ENCODE measurements at places on chromosomes 2 and 18.

DNA sequence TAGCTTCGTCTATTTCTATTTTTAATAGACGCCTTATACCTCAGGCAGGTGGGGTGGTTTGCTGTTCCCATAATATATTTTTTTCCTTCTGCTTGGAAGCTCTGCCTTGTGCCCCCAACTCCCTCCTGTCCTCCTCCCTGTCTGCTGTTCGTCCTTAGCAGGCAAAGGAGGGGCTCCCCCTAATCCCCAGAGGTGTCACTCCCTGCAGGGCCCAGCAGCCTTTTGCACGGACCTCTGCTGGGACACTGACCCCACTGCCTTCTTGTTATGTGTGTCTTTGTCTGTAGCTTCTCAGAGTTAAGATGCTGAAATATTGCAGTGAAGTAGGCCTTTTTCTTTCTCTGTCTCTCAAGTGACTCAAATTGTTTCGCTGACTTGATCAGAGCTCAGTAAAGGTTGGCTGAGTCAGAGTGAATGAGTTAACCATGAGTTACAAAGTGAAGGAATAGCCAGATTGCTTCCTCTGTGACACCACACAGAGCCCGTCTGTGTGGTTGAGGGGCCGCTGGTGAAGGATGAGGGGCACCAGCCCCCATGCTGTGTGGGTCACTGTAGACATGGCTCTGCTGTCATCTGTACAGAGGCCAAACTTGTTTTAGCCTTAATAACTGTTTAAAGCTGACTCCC, 47.7 kb downstream of the PRKCE start:
- DNase-seq = no peak

- no peak for DNase-seq
These were observed 66.7 kb downstream of the PTPN4 start for GRCh38 chr2:119826370-119826961.

GRCh38 chr2:202965810-202966460, 48.7 kb upstream of the NBEAL1 start:
- DNase-seq = peak; percentile 3

- DNase-seq = peak; percentile 49
These were observed at the start of gene SGPP2 for GRCh38 chr2:222424276-222424728. SGPP2 (plus strand) TSS chr2:222424543; CDS start chr2:222424603, 60 bp downstream.

- no peak for DNase-seq
These were observed 43.6 kb downstream of the MAP3K20 start for GRCh38 chr2:173119069-173119807.

DNA sequence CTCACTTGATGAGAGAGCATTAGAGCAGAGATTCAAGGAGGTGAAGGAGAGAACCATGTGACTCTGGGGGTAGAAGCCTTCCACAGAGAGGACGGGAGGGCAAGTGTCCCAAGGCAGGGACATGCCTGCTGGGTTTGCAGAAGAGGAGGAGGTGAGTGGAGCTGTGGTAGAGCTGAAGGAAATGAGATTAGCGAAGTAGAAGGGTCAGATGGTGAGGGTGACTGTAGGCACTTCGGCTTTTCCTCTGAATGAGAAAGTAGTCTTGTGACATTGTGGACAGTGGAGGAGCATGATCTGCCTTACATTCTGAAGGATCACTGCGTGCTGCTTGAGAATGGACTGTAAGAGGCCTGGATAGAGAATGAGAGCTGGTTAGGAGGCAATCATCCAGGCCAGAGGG, 126.0 kb downstream of the NXPH2 start:
- DNase-seq = no peak

DNA sequence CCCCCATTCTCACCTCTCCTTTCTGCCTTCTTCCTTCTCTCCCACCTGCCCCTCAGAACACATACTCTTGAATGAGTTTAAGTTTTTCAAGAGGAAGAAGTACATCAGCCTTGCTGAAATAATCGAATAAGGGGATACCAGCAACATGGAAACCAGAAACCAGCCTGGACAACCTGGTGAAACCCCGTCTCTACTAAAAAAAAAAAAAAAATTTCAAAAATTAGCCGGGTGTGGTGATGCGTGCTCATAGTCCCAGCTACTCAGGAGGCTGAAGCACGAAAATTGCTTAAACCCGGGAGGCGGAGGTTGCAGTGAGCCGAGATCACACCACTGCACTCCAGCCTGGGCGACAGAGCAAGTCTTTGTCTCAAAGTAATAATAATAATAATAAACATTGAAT, 75.0 kb upstream of the SLC1A4 start:
- no peak for DNase-seq

DNA sequence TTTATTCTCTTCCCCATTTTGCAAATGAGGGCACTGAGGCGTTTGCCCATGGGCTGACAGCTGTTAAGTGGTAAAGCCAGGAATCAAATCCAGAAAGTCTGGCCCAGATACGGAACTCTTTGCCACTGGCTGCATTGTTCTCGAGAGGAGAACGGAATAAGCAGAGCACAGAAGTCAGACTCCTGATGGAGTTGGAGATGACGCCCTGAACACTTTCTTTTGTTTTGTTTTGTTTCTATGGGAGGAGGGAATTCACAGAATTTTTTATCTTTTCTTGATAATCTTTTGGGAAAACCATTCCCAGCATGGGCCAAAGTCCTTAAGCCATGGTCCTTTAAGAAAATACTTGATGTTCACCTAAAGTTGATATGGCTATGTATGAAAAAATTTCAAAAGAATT, 322.2 kb downstream of the RDH14 start:
- no peak for DNase-seq

DNA sequence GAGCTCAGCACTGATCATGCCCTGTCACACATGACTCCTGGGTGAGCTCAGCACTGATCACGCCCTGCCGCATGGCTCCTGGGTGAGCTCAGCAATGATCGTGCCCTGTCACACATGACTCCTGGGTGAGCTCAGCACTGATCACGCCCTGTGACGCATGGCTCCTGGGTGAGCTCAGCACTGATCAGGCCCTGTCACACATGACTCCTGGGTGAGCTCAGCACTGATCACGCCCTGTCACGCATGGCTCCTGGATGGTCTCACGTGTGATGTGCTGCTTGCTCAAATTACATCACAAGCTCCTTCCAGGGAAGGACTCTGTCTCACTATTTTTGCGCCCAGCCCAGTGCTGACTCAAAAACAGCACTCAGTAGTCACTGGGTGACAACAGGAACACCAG, 258.0 kb downstream of the HDAC4 start:
- no peak for DNase-seq

DNA sequence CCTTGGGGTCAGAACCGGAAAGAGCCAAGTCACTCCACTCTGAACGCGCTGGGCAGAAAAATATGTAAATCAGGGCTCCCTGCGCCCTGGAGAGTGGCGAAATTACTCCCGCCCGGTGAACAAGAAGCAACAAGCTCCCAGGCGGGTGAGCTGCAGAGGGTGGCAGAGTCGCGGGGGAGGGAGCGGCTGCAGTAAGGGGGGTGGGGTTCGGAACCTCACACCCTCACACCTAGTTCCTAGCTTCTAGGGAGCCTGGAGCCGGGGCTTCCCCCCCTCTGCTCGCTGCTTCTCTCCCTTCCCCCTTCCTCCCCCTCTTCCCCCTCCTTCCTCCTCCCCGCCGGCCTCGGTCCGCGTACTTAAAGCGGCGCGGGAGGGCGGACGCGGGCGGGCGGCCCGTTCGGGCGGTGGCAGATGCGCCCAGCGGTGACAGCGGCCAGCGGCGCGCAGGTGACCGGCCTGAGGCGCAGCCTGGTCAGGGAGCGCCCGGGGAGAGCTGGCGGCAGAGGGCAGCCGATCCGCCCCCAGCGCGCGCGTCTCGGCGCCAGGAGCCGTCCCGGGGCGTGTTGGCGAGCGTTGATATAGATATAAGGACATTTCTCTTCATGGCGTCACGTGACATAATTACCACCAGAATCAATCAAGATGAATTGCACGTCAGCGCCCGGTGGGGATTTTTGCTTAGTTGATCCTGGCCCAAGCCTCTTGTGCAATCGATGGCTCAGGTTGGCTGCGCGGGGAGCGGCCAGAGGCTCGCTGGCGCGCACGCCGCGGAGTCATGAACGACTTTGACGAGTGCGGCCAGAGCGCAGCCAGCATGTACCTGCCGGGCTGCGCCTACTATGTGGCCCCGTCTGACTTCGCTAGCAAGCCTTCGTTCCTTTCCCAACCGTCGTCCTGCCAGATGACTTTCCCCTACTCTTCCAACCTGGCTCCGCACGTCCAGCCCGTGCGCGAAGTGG, at the start of gene HOXD11:
Gene HOXD11, plus strand, starts transcription at position 700 of the 959 bp plus-strand sequence. Its CDS starts 76 bp downstream, at position 776.
- no peak for DNase-seq

DNA sequence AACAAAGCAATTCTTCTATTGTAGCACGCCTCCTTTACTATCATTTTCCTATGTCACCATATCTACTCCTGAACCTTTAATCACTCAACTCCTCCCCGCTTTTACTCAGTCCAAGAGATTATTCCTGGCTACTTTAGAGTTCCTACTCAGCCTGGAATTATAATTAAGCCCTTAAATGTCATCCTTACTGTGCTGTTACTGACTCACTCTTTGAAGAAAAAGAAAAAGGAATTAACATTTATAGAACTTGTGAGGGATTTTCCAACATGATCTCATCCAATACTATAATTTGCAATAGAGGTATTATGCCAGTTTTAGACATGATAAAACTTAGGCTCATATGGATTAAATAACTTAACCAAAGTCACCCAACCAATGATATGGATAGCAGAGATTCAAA, 61.7 kb downstream of the CCDC88A start:
- DNase-seq = no peak

DNA sequence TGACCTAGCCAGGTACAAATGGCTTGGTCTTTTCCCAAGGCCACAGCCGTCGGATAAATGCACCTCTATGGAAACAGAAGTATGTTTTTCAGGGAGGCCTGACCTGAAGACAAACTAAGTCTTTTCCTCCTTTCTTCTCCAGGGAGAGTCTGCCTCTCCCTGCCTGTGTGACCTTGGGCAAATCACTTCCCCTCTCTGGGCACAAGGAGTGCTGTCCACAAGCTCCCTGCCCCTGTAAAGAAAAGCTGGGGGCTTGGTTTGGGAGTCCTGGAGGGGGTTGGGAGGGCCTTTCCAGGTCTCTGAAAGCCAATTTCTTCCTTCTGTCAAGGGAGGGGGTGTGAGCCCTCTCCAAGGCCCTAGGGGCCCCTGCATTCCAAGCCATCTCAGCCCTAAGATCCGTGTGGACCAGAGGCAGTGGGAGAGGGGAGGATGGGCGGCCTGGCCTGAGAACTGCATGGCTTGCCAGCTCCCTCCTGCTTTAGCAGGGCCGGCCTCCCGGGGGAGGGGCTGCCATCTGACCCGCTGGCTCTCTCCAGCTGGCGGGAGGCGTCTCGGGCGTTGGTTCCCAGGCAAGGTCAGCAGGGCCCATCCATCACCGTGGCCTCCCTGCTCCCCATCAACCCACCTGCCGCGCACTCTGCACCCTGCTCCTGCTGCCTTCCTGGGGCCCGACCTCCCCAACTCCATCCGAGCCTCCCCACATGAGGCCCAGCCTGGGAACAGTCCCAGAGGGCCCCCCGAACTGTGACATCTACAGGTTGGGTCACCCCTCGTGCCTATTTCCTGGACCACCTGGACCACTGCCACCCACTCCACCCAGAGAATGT, 61.4 kb downstream of the SMAD7 start:
- no peak for DNase-seq

- no peak for DNase-seq
These were observed 263.2 kb downstream of the EN1 start for GRCh38 chr2:118584062-118584749.

DNA sequence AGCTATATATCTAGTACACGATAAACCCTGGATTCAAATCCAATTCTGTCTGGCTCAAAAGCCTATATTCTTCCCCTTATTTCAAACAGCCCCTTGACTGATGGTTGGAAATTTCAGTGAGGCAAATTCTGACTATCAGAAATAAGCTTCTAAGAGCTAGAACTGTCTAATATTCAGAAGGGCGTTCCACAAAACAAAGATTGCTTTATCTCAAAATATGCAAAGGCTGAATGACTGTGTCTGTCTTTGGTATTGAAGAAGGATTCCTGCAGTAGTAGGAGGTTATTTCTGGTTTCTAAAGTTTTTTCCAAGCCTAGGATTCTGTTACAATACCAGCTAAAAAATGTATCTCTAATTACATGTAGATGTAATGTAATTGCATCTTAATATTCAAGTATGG, 31.1 kb downstream of the DRC1 start:
- no peak for DNase-seq

- DNase-seq = no peak
These were observed 80.3 kb downstream of the SLC25A12 start for GRCh38 chr2:171813729-171814128.

- no peak for DNase-seq
These were observed 95.1 kb downstream of the SPTBN1 start for GRCh38 chr2:54551123-54551756.

GRCh38 chr18:499776-500631, 497 bp downstream of the COLEC12 start:
- no peak for DNase-seq

Data from GM12891 (cell line).